CD4-positive, alpha-beta T cell (primary cell): ENCODE measurements at places on chromosomes 11 and 22.
A peak's percentile ranks its signal among the peaks of the same experiment; 100 is the strongest.

GRCh38 chr11:1953489-1954266 is 6.5 kb downstream of the MRPL23 start:
- no peak for DNase-seq

DNA sequence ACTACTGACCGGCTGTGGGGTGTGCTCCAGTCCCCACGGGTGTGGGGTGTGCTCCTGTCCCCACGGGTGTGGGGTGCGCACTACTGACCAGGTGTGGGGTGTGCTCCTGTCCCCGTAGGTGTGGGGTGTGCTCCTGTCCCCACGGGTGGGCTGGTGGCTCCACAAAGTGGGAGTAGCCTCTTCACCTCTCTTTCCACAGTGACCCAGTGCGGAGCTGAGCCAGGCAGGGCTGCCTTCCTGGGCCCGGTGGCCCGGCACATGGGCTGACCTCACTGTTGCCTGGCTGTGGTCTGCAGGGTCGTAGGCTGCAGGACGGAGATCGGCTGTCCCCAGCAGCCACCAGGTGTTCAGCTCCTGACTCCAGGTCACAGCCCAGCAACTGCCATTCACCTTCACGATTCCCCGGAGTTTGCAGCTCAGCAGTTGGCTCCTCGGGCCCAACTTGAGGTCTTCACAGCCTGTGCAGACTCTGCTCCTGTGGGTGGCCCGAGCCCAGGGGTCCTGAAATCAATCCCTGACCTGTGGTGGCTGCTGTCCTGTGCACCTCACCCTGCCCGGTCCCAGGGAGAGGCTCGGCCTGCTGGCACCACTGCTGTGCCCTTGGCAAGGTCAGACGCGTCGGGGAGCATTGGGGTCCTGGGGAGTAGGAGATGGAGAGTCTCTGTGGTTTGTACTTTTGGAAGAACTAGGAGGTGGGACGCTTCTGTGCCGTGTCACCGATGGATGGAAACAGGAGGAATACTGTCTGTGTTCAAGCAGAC is 414.3 kb downstream of the TBC1D22A start:
- no peak for DNase-seq

GRCh38 chr22:39494471-39495120 is 7.5 kb upstream of the MIEF1 start:
- no peak for DNase-seq

GRCh38 chr22:20433191-20433590 is 4.4 kb downstream of the SCARF2 start:
- DNase-seq = no peak

GRCh38 chr22:23180893-23181720 is 798 bp downstream of the BCR start:
- DNase-seq = peak; percentile 33

GRCh38 chr22:30968015-30968923 is at the start of gene MORC2:
Gene MORC2 (minus strand): TSS chr22:30968774. CDS start chr22:30967889, 885 bp downstream.
- DNase-seq = no peak

GRCh38 chr11:66728693-66729385 is at the start of gene SPTBN2:
Gene SPTBN2 (minus strand): TSS chr11:66729216. CDS start chr11:66721240, 7,976 bp downstream.
- no peak for DNase-seq

GRCh38 chr11:30406978-30407762 is 84.3 kb downstream of the ARL14EP start:
- no peak for DNase-seq

DNA sequence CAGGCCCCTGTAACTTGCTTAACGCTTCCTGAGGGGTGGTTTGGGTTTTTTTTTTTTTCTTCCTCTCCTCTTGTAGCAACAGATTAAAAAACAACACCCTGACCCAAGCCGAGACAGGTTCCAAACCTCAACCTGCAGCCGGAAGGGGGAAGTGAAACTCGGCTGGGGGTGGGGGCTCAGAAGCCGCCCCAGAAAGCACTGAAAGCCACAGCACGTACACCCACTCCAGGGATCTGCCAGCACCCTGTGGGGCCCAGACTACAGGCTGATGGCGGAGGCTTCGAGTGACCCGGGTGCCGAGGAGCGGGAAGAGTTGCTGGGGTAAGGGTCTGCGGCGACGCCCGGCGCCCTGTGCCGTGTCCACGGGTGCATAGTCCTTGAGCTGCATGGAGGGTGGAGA is at the start of gene LSP1:
Gene LSP1, plus strand, starts transcription at position 208 of the 400 bp plus-strand sequence. Its CDS starts 61 bp downstream, at position 269.
- peak; percentile 93 for DNase-seq

GRCh38 chr11:122871302-122871701 is 11.3 kb upstream of the JHY start:
- no peak for DNase-seq

DNA sequence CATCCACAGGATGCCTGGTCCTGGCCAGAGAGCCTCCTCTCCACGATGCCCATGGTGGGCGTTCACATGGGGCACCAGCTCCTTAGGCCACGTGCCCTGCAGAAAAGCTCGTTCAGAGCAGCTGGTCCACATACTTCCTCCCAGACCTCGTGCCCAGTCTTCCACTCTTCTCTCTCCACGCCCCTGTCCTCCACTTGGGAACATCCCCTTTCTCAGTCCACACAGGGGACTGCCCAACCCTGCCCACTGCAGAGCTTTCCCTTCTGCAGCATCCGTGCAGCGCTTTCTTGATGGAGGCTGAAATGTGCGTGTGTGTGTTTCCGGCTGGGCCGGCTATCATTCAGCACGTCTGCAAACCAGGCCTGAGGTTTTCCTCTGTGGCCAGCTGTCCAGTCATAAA is 11.3 kb downstream of the TPCN2 start:
- DNase-seq = no peak

DNA sequence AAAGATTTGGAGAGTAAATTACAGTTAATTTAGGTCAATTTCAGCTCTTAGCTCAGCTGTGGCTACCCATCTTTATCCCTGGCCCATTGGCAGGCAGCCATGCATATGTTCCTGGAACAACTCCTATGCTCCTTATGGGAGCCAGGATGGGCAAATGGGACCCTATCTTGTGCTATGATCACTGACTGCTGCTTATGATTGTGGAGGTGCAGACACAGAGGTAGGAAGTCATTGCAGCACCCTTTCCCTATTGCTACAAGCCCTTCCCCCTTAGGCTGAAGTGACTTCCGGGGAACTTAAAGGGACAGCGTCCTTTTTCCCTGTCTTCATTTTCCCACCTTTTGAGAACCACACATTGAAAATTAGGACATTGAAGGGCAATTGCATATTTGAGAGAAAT is 112.7 kb downstream of the FCHSD2 start:
- no peak for DNase-seq
